IMR-90 (cell line): ENCODE measurements at places on chromosomes 4 and X. TPM values are rescaled to one million over a fixed set of nuclear protein-coding genes. Genes with fewer than 3 reads are reported as not detected.

DNA sequence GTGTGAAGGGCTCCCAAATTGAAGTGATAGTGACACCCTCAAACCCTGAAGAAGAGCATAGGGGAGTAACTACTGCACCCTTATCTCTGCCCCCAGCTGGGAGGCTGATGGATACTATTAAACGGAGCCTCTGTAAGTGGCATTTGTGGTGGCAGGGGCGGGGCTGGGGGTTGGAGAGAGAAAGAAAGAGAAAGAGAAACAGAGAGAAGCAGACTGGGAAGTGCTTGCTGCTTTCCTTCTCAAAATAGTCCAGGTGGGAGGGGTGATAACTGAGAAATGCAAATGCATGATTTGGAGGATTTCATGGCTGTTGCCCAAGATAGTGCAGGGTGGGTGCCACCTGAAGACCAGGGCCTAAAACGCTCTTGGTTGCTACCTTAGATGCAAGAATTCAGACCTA lies 253.5 kb upstream of the GATB start:
- no peak for DNase-seq

DNA sequence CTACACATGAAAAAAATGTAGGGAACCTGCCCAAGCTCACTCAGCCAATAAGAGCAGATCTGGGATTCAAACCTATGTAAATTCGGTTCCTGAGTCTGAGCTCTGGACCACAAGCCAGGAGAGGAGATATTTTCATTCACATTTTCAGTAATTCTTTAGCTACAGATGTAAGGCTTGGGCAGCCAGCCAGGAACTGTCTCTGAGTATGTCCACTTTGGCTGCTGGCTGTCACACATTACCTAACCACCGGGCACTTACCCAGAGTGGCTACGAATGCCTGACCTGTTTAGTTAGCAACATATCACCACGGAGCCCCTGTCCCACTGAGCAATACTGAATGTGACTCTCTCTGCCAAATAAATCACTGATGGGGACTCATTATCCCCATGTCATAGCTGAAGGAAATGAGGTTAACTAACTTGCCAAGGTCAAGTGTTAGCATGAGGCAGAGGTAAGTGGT lies 15.3 kb downstream of the USP46 start:
- DNase-seq, result peak; percentile 78

- no peak for DNase-seq
Measured at GRCh38 chr4:73344106-73344505, 60.0 kb upstream of the ALB start.

GRCh38 chr4:147941373-147941772 lies 209.5 kb downstream of the ARHGAP10 start:
- DNase-seq, result no peak

GRCh38 chr4:173009129-173009823 lies 159.3 kb upstream of the GALNT7 start:
- DNase-seq, result peak; percentile 76

GRCh38 chr4:149465955-149466354 lies 349.7 kb downstream of the IQCM start:
- DNase-seq, result peak; percentile 18

GRCh38 chr4:144816668-144817067 lies 170.7 kb downstream of the HHIP start:
- no peak for DNase-seq

DNA sequence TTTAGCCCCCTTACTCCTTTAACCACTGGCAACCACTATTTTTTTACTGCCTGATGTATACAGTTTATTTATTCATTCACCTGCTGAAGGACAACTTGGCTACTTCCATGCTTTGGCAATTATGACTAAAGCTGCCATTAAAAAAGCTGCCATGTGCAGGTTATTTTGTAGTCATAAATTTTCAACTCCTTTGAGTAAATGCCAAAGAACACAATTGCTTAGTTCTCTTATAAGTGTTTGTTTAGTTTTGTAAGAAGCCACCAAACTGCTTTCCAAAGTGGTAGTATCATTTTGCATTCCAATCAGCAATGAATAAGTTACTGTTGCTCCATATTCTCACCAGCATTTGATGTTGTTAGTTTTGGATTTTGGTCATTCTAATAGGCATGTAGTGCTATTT lies 1831.8 kb downstream of the PCDH7 start:
- DNase-seq, result no peak

DNA sequence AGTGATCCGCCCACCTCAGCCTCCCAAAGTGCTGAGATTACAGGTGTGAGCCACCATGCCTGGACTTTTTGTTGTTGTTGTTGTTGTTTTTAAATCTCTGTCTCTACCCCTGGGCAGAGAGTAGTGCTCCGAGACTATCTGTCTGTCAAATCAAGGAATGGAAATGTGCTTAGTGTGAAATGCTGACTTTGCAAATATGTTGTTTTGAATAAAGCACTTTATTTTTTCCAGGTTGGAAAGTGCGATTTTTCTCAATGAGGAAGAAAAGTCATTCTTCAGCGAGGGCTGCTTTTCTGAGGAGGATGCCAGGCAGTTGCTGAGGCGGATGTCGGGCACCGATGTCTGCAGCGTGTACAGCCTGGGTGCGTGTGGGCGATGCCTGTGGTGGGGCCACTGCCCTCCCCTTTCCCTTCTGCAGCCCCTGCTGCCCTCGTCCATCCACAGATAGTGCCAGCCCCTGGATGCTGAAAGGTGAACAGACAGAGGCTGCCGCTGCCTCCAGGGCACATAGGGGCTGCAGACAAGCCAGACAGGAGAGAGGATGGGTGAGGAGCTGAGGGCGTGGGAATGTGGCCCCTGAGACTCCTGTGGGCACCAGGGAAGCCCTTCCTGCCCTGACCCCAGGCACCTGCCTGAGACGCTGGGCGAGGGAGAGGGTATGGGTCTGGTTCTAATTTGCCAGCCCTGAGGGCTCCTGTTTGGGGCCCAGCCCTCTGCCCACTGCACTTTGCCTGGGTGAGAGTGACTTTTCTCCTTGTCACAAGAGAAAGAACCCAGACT lies 23.7 kb downstream of the SH3TC1 start:
- no peak for DNase-seq

- DNase-seq, result no peak
Measured at GRCh38 chr4:159463235-159463634, 360.4 kb downstream of the RAPGEF2 start.

DNA sequence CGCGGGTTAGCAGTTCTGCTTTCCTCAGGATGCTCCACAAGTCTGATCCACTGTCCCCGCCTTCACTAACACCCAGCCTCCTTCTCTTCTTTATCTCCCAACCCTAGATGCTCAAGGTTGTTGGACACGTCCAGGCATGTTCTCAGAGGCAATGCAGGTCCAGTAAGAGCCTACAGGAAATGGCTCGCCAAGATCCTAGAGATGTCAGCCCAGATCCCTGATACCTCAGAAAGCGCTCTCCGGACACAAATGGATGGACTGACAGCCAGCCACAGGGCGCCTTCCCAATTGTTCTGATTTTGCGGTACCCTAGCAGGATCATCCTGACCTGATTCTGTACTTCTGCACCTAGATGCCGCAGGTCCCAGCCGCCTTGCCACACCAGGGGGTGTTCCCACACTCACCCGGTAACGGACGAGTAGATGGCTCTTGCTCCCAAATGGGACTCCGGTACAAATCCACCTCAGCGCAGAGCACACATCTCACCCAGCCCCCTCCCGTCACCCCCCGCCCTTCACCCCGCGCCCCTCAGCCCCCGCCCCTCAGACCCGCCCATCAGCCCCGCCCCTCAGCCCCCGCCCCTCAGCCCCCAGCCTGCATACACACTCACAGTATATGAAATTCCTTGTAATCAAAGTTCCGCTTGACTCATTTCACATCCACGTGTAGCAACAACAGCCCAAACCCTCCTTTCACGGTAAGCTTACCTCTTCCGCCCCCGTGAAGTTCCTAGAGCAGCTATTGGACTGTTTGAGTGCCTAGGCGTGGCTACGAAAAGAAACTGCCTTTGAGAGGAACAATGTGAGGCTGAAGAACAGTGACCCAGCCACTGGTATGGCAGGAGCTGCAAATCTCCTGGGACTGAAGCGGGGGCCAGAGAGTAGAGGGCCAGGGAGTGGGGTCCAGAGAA lies at the start of gene EDA2R:
EDA2R (minus strand) TSS at position 488 of the 910 bp plus-strand sequence. CDS start 23,058 bp downstream, outside the sequence.
- peak; percentile 87 for DNase-seq

- DNase-seq, result no peak
Measured at GRCh38 chr4:84385203-84385602, 113.9 kb downstream of the NKX6-1 start.

- DNase-seq, result peak; percentile 39
Measured at GRCh38 chrX:119826399-119826959, 26.3 kb downstream of the UPF3B start.

DNA sequence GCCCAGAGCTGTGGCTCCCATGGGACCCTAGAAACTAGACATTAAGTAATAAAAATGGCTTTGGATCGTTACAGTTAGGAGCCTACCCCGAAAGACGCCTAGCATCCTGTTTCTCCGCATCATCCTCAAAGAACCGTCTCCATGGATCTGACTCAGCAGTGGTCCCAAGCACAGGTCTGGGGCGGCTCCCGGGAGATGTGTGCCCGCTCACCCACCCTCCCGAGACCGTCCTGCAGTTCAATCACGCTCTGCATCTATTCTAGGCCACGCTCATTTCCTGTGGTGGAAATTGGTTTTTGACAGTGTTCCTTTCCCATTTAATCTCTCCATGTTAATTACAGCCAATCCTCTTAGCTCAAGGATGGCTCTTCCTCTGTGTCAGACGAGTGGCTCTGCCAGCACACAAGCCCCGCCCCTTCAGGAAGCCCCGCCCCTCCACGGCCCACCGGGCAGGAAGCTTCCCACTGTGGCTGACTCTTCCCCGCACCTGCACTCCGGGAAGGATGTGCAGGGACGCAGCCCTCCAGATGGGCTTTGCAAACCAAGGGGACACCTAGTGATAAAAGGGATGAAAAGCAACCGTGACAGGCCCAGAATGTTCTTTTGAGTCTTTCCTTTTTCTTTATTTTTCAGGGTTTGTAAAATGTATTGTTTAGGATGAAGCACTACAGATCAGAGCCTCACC lies 34.5 kb upstream of the HELT start:
- DNase-seq, result peak; percentile 37

DNA sequence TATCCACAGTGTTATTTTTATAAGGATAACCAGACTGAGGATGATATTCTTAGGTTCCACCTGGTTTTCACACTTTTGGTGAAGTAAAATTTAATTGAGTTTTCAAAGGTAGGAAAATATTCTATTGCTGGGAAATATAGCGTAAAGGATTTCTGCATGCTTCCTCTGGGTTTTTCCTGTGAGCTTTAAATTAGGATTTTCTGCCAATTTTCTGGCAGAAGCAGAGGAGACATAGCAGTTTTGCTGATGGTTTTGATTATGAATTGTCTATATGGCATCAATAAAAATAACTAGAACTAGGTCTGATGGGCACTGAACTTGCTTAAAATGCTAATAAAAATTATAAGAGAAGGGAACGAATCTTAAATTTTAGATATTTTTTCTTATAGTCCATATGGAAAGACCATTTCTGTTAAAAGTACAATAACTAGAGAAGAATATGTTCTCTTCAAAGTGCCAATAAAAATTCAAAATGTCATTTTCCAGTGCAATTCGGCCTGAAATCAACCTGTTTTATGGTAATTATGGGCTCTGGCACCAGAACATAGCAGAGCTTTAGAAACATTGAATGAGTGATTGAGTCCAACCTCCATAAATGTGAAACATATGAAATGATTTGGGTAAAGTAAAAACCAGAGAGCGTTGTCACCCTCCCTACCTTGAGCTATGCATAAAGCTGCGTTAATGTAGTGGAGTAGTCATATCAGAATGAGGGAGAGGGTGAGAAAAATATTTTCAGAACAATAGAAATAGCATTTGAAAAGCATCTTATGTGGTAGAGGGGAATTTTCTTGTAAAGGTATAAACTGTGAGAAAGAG lies 279.7 kb downstream of the SPRY1 start:
- no peak for DNase-seq

DNA sequence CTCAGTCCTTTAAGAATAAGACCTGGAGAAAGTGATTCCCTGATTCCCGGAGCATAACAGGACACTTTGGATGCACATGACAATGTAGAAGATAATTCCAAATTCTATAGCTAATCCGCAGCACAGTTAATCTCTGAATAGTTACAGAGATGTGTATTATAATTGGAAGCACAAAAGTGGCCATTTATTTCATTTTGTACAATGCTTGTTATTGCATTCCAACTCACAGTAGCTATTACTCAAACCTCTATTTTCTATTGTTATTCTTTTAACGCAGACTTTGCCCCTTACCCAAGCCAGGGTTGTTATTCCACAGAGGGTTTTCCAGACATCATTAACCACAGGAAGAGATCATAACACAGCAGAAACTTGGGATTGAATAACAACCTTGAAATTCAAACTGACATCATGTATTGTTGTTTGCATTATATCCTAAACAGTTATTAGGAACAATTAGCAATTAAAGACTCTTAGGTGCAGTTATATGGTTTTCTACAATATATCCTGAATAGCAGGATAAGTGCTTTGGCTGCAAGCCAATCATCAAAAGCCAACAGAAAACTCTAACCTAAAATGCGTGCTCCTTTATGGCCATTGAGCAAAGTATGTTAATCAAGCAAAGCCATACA lies 984.0 kb upstream of the TENM3 start:
- DNase-seq, result no peak

- no peak for DNase-seq
Measured at GRCh38 chrX:74505437-74505836, 84.1 kb downstream of the SLC16A2 start.

DNA sequence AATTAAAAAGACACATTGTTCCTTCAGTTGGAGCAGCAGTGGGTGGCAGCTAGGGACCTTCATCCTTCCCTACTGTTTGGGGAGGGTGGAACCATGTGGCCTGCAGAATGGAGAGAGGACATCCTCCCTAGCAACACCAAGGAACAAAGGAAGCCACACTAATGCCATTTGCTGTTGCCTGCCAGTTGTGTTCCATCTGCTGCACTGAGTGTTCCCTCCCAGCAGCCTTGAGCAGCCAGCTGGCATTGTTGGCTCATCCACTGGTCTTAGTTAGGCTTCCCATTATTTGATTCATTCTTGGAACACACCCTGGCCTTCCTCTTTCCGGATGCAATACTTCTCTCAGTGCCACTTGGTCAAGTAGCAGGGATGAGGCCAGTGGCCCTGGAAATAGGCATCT lies 25.0 kb upstream of the HMGB3 start:
- no peak for DNase-seq

DNA sequence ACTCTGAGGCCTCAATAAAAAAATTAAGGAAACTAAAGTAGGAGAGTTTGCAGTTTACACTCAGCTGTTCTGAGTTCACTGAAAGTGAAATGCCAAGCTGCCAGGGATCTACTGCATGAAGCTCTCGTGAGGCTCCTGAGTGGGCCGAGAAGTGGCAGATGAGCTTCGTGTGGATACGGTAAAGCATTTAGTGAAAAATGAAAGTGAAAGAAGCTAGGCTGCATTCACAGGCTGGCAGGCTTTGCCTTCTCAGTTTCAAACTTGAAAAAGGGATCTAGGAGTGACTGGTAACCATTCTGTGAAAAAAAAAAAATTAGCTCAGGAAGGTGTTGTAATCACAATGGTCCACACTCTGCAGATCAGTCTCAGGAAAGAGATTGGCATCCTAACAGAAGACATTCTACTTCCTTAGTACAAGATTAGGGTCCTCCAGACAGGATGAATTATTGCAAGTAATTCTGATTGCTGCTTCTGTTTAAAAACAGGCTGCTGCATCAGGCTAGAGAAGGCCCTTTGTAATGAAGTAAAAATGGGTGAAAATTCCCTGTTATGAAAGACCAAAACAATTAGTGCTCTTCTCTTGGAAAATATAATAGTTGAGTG lies 679.9 kb downstream of the RPA4 start:
- DNase-seq, result peak; percentile 71

The CYBB gene
- not detected in 2 replicates for total RNA-seq

The SMIM14 gene
- total RNA-seq, result 15.6 and 30.8 TPM in 2 replicates

The FHIP1A gene
- under 0.01 and 0.18 TPM in 2 replicates for total RNA-seq

The IL9R gene
- not detected in 2 replicates for total RNA-seq

The DCAF8L2 gene
- not detected in 2 replicates for total RNA-seq

The MAOB gene
- 0.28 and 0.36 TPM in 2 replicates for total RNA-seq

The PALLD gene
- 91.9 and 112 TPM in 2 replicates for total RNA-seq

The NXT2 gene
- total RNA-seq, result 8.1 and 11.7 TPM in 2 replicates
